ENCODE measurements at places on chromosomes 2 and 18.

GRCh38 chr2:205696927-205697441 is 14.7 kb downstream of the NRP2 start:
- DNase-seq = no peak

DNA sequence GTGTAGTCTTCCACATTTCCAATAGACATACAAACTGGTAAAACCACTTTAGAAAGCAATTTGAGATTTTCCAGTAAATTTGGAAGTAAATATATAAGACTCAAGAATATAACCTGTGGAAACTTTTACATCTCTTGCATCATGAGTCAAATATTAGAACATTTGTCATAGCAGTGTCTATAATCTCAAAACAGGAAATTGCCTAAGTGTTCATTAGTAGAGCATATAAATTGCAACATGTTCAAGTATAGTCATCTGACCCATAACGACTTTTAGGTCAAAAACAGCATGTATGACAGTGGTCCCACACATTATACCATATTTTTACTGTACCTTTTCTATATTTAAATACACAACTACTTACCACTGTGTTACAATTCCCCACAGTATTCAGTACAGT is 555.9 kb upstream of the VRK2 start:
- DNase-seq = no peak

DNA sequence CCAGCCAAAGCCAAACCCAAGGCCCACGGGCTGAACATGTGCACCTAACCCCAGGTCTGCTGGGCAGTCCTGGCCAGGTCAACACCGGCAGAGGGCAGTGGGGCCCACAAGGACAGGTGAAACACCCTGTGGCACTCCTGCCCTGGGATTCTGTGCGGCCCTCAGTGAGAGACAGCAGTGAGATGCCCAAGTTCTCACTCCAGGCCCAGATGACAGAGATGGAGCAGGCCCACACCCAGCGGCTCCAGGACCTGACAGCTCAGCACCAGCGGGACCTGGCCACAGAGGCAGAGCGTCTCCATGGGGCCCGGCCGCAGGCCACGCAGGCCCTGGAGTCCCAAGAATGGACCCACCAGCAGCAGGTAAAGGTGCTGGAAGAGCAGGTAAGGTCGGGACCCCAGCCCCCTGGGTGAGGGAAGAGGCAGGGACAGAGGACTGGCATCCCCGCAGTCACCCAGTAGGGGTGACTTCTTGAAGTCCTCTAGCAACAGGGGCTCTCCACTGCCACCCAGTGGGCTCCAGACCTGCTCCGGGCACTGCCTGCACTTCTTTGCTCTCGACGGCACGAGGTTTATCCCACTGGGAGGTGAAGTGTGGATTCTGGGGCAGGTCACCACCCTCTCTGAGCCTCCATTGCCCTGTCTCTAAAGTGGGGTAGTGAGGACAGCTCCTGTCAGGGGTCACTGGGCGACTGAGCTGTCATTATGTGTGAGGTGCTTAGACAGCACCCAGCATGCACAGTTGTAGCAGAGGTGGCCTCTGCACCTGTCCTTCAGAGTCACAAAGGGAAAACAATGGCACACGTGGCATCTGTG is 8.8 kb upstream of the SNED1 start:
- DNase-seq = no peak

DNA sequence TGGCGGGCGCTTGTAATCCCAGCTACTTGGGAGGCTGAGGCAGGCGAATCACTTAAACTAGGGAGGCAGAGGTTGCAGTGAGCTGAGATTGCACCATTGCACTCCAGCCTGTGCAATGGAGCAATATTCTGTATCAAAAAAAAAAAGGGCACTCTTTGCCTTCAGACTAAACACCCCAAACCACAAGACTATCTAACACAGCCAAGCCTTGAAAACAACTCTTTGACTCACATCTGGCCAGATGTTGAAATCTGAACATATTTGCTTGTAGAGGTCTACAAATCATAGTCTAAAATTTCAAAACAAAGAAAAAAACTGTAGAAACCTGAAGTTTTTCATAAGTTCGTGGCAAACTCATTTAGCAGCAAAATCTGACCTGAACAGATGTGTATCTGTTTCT is 94.9 kb downstream of the FAM161A start:
- DNase-seq = peak; percentile 16

GRCh38 chr18:58091099-58091611 is 47.1 kb downstream of the NEDD4L start:
- peak; percentile 48 for DNase-seq

- DNase-seq = peak; percentile 0
Observed at GRCh38 chr18:25350489-25351251, 1.3 kb downstream of the ZNF521 start.

- DNase-seq = no peak
Observed at GRCh38 chr2:45214550-45214949, 205.3 kb upstream of the SIX2 start.

DNA sequence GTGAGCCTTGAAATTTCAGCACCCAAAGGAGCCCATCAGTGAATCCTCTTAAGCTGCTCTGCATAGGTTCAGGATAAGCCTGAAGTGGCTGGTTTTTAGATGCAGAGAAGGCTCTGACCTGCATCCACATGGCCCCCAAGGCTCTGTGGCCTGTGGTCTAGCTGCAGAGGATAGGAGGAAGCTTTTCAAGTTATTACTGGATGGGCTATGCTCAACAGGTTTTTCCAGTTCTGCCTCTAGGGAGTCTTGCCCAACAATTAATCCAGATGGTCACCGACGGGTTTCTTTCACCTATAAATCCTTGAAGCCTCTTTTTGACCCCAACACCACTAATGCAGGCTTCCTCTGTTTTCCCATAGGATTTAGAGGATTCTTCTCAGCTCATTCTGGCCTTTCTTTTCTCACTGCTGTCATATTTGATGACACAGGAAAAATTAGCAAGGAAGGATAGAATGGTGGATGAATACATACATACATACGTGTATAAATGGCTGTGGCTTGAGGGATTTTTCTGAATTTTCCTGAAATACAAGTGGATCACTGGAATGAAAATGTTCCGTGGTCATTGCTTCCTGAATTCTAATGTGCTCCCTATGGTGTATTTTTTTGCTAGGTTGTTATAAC is 52.2 kb upstream of the BCL2L11 start:
- no peak for DNase-seq

- no peak for DNase-seq
Observed at GRCh38 chr2:148507970-148508369, 136.6 kb upstream of the EPC2 start.

DNA sequence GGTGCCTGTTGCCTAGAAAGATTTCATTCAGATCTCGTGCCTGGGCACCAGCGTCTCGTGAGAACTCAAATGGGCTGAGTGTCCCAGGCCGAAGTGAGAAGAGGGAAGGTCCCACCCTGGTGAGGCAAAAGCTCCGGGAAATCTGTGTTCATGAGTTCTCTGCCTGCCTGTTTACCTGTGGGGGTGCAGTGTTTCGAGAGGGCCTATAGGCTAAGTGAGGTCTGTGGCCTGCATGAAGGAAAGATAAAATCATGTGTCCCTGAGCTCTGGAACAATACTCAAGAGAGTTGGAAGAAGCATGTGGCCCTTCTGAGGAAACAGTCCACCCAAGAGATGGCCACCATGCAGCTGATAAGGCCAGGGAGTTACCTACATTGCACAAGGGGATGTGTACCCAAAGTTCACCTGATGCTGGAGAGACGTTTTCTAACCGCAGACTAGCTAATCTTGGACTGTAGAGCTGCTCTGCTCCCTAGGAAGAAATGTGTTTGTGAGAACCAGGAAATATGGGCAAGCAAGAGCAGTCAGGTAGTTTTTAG is 63.5 kb upstream of the ST3GAL5 start:
- no peak for DNase-seq
